ENCODE measurements at places on chromosomes 7 and 10.

DNA sequence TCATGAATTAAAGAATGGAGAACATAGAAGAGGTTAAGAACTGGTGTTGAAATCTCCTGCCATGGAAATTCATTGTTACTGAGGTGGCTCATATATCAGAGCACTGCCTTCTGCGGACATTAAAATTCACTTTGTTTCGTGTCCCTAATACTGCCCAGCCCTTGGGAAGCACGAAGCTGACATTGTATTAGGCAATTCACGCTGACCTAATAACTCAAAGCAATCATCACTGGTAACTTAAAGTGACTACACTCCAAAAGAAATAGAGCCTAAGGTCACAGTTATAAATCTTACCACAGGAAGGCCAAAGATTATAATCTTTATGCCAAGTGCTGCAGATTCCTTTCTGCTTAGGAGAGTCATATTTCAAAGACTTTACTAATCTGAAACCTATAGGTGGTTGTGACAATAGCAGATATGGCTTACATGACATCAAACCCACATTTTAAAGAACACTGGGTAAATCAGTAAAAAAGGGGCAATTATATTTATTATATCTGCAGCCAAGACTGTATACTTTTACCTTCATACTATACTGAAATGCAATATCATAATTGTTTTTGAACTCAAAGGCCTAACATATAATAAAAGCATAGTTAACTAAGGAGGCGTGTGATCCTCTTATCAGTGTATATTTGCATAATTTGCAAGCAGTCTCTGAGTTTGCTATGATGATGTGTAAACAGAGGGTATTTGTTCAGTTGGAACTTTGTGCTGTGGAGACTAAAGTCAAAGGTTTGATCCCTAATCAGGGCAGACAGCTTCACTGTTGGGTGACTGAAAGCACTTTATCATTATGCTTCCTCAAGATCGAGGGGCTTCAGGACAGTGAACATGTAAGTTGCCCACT is 51.9 kb upstream of the CAPZA2 start:
- DNase-seq: no peak

DNA sequence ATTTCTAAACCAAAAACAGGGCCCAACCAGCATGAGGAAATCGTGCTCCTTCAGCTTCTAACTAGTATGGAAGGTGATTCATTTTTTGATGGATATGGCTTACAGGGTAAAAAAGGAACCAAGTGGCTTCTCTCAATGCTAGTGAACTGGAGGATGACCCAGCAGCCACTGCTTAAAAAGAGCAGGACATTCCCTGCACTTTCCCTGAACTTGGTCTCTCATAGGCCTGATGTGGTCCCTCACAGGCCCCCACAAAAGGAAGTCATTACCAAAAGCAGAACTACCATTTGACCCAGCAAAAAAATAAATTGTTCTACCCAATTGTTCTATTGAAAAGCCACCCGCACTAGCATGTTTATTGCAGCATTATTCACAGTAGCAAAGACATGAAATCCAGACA is 188.8 kb downstream of the CALN1 start:
- DNase-seq: no peak

GRCh38 chr10:17229717-17229966 is 1.6 kb downstream of the VIM start:
- no peak for DNase-seq

DNA sequence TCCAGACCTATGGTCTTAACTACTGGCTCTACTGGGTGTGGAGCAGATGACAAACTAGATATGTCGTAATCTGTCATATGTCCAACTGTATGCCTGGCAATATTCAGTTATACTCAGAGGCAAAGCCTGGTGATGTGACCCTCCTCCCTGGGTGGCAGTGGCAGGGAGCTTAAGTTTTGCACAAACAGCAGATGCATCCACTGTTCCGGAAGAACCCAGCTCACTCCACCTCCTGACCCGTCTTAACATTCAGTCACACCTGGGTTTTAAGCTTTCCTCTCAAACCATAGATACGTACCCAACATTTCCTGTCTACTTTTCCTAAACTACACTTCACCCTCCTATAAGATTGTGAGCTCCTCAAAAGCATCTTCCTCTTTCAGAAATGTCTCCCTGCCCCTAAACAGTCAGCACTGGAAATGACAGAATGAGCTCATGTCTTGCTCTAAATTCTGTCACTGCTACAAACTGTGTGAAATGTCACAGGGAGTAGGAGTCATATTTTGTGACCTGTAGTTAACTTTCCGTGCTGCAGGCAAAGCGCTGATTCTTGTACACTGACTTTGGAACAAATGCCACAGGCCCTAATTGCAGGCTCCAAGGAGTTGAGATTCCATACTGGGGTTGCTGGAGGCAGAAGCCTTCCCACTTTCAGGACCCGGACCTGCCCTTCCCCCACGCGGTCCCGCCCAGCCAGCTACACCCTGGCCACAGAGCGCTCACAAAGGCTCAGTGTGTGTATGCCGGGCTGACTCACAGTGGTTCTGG is 23.9 kb downstream of the SCD start:
- DNase-seq: peak; percentile 12

DNA sequence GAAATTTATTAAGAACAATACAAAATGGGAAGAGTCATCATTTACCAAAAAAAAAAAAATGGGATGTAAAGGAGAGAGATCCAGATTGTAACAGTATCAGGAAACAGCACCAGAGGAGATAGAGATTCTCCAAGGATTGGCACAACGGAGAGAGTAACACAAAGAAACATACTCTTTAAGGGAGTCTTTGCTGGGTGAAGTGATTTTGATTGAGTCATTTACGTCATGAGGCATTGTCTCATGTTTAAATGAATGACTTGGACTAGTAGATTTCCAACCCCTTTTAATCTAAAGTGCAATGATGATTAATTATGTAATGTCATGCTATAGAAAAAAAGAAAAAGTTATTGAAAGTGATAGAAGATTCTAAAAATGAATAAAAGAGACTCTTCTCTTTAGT is 68.8 kb downstream of the ITGB8 start:
- no peak for DNase-seq

GRCh38 chr10:130771491-130771946 is 540.0 kb downstream of the TCERG1L start:
- DNase-seq: no peak

GRCh38 chr10:79457256-79457785 is 11.9 kb upstream of the ZCCHC24 start:
- DNase-seq: no peak

DNA sequence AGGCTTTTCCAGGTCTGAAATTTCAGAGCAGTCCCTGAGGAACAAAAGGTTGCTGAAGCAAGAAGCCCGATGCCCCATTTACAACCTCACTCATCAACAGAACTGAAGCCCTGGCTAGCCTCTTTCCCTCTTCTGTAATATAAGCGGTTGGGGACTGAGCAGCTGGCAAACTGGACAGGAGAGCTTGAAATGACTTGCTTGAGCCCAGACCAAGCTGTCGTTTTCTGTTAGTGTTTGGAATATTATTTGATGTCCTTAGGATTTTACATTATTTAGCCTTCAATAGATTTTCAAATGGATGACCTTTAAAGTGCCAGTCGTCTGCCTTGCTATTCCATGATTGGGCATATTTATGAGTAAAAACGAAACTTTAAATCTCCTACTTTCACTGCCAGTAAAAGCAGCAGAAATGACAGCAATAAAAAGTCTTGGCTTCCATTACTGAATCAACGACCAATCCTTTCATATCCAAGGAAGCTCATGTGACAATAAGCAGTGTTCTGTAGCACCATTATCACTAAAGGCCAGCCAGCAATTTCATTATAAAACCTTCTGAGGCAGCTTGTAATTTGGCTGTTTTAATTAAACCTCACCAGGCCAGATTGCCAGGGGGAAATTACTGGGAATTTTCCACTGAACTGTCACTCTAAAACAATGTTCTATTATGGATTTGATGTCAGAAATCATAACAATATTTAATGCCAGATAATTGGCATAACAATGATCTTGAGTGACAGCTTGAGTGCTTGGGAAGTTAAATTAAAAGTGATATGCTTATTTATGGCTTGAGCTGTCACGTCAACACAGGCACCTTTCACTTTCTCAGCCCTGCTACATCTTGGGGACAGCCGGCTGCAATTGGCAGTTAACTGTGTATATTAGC is 85.9 kb downstream of the LSMEM1 start:
- DNase-seq: no peak

- DNase-seq: no peak
Measured at GRCh38 chr10:35446439-35446838, 110.1 kb downstream of the CCNY start.

GRCh38 chr10:23571884-23572283 is 133.0 kb downstream of the OTUD1 start:
- DNase-seq: no peak

- DNase-seq: no peak
Measured at GRCh38 chr7:66696774-66697191, 43.8 kb upstream of the RABGEF1 start.

- DNase-seq: no peak
Measured at GRCh38 chr10:65112573-65112972, 1591.4 kb downstream of the REEP3 start.

GRCh38 chr10:59674215-59674836 is 35.3 kb downstream of the SLC16A9 start:
- no peak for DNase-seq

GRCh38 chr7:22942191-22942590 is 71.7 kb downstream of the HYCC1 start:
- DNase-seq: no peak

GRCh38 chr10:9068003-9068402 is 1013.5 kb downstream of the GATA3 start:
- DNase-seq: no peak

DNA sequence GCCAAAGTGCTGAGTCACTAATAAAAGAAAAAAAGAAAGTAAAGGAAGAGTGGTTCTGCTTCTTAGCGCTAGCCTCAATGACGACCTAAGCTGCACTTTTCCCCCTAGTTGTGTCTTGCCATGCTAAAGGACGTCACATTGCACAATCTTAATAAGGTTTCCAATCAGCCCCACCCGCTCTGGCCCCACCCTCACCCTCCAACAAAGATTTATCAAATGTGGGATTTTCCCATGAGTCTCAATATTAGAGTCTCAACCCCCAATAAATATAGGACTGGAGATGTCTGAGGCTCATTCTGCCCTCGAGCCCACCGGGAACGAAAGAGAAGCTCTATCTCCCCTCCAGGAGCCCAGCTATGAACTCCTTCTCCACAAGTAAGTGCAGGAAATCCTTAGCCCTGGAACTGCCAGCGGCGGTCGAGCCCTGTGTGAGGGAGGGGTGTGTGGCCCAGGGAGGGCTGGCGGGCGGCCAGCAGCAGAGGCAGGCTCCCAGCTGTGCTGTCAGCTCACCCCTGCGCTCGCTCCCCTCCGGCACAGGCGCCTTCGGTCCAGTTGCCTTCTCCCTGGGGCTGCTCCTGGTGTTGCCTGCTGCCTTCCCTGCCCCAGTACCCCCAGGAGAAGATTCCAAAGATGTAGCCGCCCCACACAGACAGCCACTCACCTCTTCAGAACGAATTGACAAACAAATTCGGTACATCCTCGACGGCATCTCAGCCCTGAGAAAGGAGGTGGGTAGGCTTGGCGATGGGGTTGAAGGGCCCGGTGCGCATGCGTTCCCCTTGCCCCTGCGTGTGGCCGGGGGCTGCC is at the start of gene IL6:
Gene IL6 (plus strand): TSS at position 294 of the 807 bp plus-strand sequence. CDS start 63 bp downstream, at position 357.
- DNase-seq: no peak

GRCh38 chr10:71725998-71726579 is 6.5 kb upstream of the C10orf105 start:
- peak; percentile 50 for DNase-seq

DNA sequence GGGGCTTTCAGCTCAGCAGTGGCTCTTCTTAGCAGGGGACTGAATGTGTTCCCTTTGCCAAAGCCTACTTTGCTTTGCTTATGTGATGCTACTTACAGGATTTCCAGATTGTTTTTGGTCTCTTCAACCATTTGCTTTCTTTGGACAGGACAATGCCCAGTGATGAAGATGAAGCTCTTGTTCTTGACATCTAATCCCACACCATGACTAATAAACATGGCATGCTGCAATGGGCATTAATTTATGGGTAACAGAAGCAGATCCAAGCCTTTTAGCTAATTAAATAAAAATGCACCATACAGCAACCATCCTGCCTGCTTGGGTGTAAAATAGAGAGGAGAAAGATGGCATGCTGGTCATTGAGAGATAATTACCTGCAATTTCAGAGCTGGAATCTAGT is 175.5 kb upstream of the ITGB1 start:
- no peak for DNase-seq
